ENCODE measurements at places on chromosomes 7 and 10.

GRCh38 chr10:34786464-34786863 is 28.6 kb downstream of the PARD3 start:
- peak; percentile 72 for DNase-seq

DNA sequence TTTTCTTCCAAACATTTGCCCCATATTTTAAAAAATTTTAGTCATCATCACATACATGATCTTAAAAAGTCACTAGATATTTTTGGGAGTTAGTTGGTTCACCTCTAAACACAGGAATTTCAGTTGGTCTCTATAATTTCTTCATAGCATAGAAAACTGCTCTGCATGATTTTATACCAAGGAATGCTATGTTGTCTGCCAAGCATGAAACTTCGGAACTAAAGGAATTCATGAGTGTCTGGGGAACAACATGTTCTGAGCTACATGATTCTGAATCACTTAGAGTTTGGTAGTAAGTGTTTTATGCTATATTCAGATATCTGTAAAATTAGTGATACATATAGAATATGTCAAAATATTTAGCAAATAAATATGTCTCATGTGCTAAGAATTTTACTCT is 957.8 kb downstream of the GATA3 start:
- peak; percentile 78 for DNase-seq

- no peak for DNase-seq
Measured at GRCh38 chr7:44132039-44132438, 8.7 kb upstream of the POLD2 start.

DNA sequence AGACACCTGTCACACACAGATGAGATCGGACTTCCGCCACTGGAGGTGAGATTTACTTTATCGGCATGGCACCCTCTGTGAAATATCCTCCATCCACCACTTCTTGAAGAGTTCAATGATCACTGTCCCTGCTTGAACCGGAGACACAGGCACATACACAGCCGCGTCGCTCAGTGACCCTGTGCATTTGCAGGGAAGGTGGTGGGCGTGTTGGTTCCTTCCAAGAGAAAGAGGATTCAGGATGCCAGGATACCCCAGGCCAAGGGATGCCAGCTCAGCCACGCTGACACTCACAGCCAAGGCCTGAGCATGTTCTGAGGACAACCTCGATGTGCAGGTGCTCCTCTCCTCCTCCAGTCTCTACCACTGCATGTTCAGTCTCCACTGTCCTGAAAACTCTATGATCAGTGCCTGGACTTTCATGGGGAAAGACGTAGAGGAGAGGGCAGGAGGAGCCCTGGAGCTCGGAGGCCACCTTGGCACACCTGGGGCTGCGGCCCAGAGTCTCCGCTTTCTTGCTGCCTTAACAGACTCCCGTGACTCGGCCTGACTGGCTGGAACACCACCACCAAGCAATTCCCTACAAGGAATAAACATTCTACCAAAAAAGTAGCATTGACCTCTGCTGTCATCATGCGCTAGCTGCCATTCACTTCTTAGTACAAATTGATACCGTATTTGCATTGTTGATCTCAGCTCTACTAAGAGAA is 115.2 kb downstream of the TCERG1L start:
- no peak for DNase-seq

DNA sequence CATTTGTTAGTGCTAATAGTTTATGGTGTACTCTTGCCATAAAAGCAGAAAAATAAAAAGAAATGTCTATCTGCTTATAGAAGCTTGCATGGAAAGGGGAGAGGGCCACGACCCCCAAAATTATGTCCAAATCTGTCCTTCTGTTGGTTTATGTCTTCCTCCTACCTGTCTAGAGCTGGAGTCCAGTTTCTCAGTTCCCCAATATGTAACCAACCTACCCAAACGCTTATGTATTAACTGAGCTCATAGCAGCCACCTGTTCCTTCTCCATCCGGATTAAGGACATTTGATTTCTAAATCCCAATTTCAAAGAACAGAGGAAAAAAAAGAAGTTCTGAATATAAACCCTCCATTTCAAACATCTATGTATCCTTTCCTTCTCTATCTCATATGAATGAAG is 30.3 kb upstream of the TPK1 start:
- DNase-seq = no peak

GRCh38 chr10:59976909-59977308 is 70.6 kb upstream of the CCDC6 start:
- DNase-seq = no peak

DNA sequence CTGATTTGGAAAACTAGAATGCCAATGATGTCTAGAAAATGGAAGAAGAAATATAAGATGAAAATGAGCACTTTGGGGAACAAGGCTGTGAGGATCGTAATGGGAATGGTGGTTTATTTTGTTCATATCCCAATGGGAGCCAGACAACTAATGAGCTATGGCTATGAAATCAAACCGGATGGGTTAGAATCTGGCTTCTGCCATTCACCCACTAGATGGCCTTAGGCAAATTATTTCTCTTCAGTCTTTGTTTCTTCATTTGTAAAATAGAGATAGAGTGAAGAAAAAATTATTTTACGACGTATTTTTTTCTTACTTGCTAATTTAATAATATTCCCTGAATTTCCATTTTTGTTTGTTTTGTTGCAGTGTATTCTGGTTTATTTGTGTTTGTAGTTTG is 572.1 kb upstream of the IGFBP3 start:
- no peak for DNase-seq

DNA sequence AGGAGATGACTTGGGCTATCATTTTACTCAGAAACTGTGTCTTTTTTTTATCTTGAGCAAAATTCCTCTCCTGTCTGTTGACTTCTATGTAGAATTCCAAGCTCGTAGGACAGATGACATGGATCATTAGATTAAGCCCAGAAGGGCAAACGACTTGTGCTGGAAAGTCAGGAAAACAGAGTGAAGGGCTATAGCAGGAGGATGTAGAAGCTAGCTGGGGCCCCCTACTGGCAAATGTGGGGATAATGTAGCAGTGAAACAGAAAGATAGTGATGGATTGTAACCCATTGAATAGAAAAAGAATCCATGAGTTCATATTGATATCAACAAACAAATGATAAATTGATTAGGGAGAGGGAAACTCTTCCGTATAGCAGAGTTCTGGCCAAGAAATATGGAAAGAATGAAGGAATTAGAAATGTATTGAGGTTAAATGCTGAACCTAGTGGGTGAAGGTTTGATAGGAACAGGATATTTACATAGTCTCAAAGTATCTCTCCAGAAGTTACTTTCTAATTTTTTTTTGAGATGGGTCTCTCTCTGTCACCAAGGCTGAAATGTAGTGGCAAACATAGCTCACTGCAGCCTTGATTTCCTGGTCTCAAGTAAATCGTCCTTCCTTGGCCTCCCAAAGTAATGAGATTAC is 103.6 kb downstream of the LYZL1 start:
- peak; percentile 34 for DNase-seq

DNA sequence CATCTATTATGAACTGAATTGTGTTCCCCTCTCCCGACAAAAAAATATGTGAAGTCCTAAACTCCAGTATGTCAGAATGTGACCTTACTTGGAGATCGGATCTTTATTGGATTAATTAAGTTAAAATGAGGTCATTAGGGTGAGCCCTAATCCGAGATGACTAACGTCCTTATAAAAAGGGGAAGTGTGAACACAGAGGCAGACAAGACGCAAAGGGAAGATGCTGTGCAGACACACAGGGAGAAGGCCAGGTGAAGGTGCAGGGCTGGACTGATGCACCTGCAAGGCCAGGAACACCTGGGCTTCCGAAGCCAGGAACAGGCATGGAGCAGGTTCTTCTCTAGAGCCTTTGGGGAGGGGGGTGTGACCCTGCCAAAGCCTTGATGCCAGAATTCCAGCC is 187.8 kb downstream of the PARD3 start:
- DNase-seq = no peak

DNA sequence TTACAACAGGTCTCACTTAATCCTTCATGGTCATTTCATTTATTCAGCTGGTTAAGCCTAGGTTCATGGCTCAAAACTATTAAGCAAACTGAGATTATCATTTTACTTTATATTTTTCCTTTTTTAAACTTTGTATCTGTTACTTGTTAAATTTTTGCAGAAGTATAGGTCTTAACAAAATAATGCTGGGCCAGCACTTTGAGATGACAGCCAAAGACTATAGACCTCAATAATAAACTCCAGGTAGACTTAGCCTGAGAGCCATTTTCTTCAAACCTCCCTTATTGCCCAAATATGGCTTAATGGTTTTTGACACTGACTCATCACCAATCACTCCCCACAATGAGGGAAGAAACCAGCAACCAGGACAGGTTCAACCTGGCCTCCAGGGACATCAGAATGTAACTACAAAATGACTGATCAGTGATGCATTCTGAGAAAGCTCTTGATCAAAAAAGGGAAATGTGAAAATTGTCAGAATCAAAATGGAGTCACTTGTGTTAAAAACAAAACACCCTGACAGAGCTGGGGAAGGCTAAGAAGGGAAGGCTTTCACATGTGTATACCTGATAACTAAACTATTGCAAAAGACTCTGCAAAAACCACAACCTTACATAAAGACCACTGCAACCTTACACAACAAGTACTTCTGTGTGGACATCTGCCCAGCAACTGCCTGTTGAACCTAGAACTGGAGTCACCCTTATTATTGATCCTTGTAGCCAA is 2.1 kb upstream of the CCDC126 start:
- peak; percentile 35 for DNase-seq

DNA sequence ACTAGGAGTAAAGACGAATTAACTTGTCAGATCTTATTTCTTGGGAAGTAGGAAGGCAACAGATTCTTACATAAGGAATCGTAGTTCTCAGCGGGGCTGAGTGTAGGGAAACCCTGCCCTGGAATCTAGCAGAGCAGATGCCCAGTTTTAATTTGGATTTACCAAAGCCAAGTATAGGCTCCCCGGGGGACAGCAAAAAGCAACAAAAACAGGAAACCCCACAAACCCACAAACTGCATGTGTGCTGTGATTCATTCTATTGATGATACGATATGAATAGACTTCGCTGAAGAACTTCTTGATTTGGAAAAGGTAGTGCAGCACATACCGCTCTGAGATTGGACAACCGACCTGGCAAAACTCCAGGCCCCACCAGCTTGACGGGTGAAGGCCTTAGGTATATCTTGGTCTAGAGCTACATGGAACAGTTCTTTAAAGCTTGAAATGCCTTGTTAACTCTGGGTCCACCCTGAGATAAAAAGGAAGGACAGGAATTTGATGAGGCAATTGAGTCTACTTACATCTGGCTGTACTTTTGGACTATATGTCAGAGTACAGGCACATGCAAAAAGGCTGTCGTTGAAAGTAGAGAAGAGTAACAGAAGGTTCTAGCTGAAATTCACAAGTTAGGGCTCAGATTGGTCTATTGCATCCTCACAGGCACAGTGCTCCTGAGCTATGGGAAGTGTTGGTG is 49.1 kb downstream of the STRA8 start:
- peak; percentile 25 for DNase-seq

- DNase-seq = peak; percentile 77
Measured at GRCh38 chr10:113493195-113493594, 59.7 kb upstream of the HABP2 start.

- DNase-seq = no peak
Measured at GRCh38 chr10:51783941-51784340, 84.5 kb upstream of the CSTF2T start.

DNA sequence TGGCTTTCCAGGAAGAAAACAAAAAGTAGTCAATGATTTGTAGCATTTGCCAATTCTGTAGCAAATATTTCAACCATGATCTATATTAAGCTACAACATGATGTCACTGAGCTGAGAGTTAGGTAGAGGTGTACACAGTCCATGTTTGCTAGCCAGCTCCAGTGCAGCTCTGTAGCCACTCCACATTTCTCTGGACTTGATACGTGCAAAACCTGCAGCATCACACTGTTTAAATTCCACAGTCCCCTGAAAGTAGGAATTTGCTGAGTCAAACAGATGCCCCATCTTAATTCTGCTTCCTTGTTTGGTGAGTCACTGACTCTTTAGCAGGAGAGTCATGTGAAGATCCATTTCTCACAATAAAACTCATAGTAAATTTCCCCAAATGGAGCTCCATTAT is 89.8 kb upstream of the LRRTM3 start:
- DNase-seq = peak; percentile 92

GRCh38 chr7:82335927-82336326 is 107.7 kb downstream of the CACNA2D1 start:
- DNase-seq = peak; percentile 20

GRCh38 chr10:35346248-35346647 is 9.9 kb downstream of the CCNY start:
- DNase-seq = no peak

DNA sequence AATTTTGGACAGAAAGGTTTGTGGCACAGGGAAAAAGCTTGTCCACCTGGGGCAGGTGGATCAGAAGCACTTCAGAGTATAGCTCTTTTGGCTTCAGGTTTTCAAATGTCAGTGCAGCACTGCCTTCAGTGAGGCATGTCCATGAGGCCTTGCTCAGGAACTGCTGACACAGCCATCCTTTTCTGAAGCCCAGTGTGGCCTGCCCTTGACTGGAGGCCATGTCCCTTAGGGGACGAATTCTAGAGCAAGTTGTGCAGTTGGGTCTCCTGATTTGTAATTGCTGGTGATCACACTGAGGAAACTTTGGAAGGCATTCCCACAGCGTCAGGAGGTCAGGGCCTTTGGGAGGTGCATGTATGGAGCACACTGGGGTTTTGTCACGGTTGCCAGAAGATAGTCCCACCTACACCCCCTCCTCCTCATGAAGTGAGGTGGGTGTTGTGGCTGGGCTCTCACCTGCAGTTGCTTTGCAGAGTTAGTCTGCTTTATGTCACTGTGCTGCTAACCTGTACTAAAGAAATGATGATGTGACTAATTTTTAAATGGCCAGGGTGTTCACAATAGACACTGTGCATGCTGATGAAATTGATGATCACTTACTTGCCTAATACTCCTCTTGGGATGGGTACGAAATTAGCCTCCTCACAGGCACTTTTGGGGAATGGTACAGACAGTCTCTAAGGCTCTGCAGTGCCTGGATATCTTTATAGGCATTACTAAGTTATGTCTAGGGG is 41.7 kb downstream of the OGDH start:
- DNase-seq = no peak

GRCh38 chr10:38094927-38095574 is 914 bp downstream of the ZNF37A start:
- DNase-seq = no peak

- peak; percentile 82 for DNase-seq
Measured at GRCh38 chr10:18681971-18682411, 22.8 kb downstream of the ARL5B start.

GRCh38 chr10:124648738-124649137 is 95.4 kb downstream of the FAM53B start:
- DNase-seq = peak; percentile 66

All from fibroblast of skin of right biceps (primary cell).